ENCODE measurements at places on chromosomes 1 and 21. TPM values are rescaled to one million over a fixed set of nuclear protein-coding genes. Genes with fewer than 3 reads are reported as not detected.
A peak's percentile ranks its signal among the peaks of the same experiment; 100 is the strongest.

GRCh38 chr21:39430457-39430856, 15.1 kb downstream of the LCA5L start:
- no peak for DNase-seq
- H3K27ac ChIP-seq, result no peak overlapping the region
- no peak overlapping the region for H3K4me3 ChIP-seq
- no peaks in the 10 kb centered on the region for H3K27me3 ChIP-seq
- no peaks in the 10 kb centered on the region for H3K4me1 ChIP-seq

GRCh38 chr1:240575981-240576662, 35.8 kb downstream of the GREM2 start:
- no peak overlapping the region for H3K4me3 ChIP-seq
- no peak overlapping the region for H3K27ac ChIP-seq
- H3K36me3 ChIP-seq, result no peaks in the 10 kb centered on the region

DNA sequence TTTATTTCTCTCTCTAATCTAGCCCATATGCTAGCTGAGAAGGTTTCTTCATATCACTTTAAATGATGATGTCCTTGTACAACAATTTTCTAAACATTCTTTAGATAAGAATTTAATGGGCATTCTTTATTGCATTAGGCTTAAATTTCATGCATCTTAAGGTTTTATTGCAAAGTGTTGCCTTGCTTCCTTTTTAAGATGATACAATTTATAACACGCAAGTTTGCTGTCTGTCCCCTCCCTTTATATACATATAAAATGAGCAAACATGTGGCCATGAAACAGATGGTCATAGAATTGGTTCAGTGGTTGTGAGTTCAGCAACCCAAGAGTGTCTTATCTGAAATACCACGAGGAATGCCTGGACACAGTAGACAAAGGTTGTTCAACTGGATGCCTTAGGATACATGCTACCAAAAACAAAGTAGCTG, 12.1 kb downstream of the NBPF3 start:
- H3K4me1 ChIP-seq, result no peaks in the 10 kb centered on the region
- DNase-seq, result no peak
- H3K4me3 ChIP-seq, result no peak overlapping the region
- H3K27ac ChIP-seq, result no peak overlapping the region
- H3K36me3 ChIP-seq, result no peaks in the 10 kb centered on the region

GRCh38 chr21:41537356-41537755, 29.4 kb upstream of the TMPRSS2 start:
- no peaks in the 10 kb centered on the region for H3K27me3 ChIP-seq
- no peak overlapping the region for H3K27ac ChIP-seq
- no peak overlapping the region for H3K4me3 ChIP-seq
- no peaks in the 10 kb centered on the region for H3K4me1 ChIP-seq

GRCh38 chr1:180136331-180136967, 18.2 kb upstream of the QSOX1 start:
- H3K27me3 ChIP-seq, result no peaks in the 10 kb centered on the region
- H3K4me1 ChIP-seq, result no peaks in the 10 kb centered on the region
- no peaks in the 10 kb centered on the region for H3K36me3 ChIP-seq
- no peak for DNase-seq
- H3K4me3 ChIP-seq, result no peak overlapping the region

- no peaks in the 10 kb centered on the region for H3K4me1 ChIP-seq
- no peaks in the 10 kb centered on the region for H3K27me3 ChIP-seq
- no peak overlapping the region for H3K27ac ChIP-seq
- no peaks in the 10 kb centered on the region for H3K36me3 ChIP-seq
These were observed 25.4 kb upstream of the S100A7 start for GRCh38 chr1:153485863-153486262.

GRCh38 chr1:110424699-110425611, 17.5 kb upstream of the LAMTOR5 start:
- H3K4me1 ChIP-seq, result peaks cover 8% of the 10 kb centered on the region
- H3K27ac ChIP-seq, result no peak overlapping the region
- no peaks in the 10 kb centered on the region for H3K36me3 ChIP-seq
- no peak overlapping the region for H3K4me3 ChIP-seq

GRCh38 chr1:196951711-196952394, 8.3 kb downstream of the CFHR2 start:
- H3K36me3 ChIP-seq, result no peaks in the 10 kb centered on the region
- no peak overlapping the region for H3K4me3 ChIP-seq
- DNase-seq, result no peak
- H3K27me3 ChIP-seq, result no peaks in the 10 kb centered on the region

DNA sequence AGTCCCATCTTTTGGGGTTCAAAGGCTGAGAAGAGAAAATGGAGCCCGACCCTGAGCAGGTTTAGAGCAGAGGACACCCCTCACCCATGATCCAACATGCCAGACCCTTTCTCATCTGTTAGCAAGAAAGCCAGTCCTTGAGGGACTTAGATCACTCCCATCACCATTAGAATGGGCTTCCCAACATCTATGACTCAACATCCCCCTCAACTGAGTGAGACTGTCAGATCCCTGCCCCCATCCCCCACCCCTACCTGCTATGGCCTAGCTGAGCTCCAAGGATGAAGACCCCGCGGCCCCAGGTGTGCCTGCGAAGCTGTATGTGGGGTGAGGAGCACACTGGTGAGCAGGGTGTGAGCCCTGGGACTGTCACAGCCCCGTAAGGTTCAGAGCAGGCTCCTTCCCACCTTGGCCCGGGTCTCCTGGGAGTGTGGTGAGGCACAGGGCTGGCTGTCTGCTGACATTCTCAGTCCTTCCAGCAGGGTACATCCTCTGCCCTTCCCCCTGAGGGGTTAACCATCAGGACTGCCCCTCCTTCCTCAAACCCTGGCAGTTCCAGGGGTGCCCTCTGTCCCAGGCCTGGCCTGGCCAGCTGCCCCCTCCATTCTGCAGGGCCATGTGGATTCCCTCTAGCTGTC, 21.4 kb upstream of the BLACAT1 start:
- H3K27me3 ChIP-seq, result no peaks in the 10 kb centered on the region
- H3K4me1 ChIP-seq, result peaks cover 10% of the 10 kb centered on the region
- H3K27ac ChIP-seq, result no peak overlapping the region
- no peaks in the 10 kb centered on the region for H3K36me3 ChIP-seq
- H3K4me3 ChIP-seq, result no peak overlapping the region

GRCh38 chr1:9835758-9836631, 12.2 kb upstream of the CLSTN1 start:
- H3K36me3 ChIP-seq, result no peaks in the 10 kb centered on the region
- no peak overlapping the region for H3K4me3 ChIP-seq
- peak; percentile 52 for DNase-seq
- H3K27ac ChIP-seq, result peak overlapping the region; percentile 16
- H3K27me3 ChIP-seq, result no peaks in the 10 kb centered on the region
- peaks cover 8% of the 10 kb centered on the region for H3K4me1 ChIP-seq

- H3K36me3 ChIP-seq, result no peaks in the 10 kb centered on the region
- no peaks in the 10 kb centered on the region for H3K4me1 ChIP-seq
- no peak overlapping the region for H3K4me3 ChIP-seq
- DNase-seq, result no peak
- H3K27ac ChIP-seq, result no peak overlapping the region
These were observed 61.0 kb upstream of the SPATA6 start for GRCh38 chr1:48532976-48533375.

GRCh38 chr1:50620680-50621329, 197.6 kb upstream of the DMRTA2 start:
- no peak overlapping the region for H3K4me3 ChIP-seq
- no peaks in the 10 kb centered on the region for H3K27me3 ChIP-seq
- H3K36me3 ChIP-seq, result no peaks in the 10 kb centered on the region
- H3K4me1 ChIP-seq, result no peaks in the 10 kb centered on the region
- H3K27ac ChIP-seq, result peak overlapping the region; percentile 74

- peak; percentile 43 for DNase-seq
- H3K27ac ChIP-seq, result no peak overlapping the region
- no peaks in the 10 kb centered on the region for H3K36me3 ChIP-seq
- no peaks in the 10 kb centered on the region for H3K4me1 ChIP-seq
- H3K27me3 ChIP-seq, result no peaks in the 10 kb centered on the region
- no peak overlapping the region for H3K4me3 ChIP-seq
These were observed 17.9 kb upstream of the ZBTB21 start for GRCh38 chr21:42027822-42028765.

DNA sequence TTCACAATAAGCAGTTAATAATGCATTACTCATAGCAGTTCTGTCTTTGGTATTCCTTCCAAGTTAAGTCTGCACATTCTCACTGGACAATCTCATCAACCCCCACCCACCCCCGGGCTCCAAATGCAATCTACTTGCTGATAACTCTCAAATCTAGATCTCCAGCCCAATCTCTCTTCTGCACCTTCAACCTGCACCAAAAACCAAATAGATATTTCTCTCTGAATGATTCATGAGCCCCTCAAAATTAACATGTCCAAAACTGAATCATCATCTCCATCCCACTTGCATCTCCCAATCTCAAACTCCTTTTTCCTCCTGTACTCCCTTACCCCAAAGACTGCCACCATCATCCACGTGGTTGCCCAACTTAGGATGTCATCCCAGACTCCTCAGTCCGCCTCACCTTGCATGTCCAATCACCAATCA, 2.7 kb downstream of the DOCK7 start:
- no peak overlapping the region for H3K4me3 ChIP-seq
- peaks cover 23% of the 10 kb centered on the region for H3K4me1 ChIP-seq
- no peak overlapping the region for H3K27ac ChIP-seq

GRCh38 chr21:34227386-34227852, 136.4 kb upstream of the KCNE2 start:
- no peak for DNase-seq
- H3K27ac ChIP-seq, result no peak overlapping the region
- no peaks in the 10 kb centered on the region for H3K4me1 ChIP-seq
- no peaks in the 10 kb centered on the region for H3K27me3 ChIP-seq

- no peak for DNase-seq
- no peaks in the 10 kb centered on the region for H3K4me1 ChIP-seq
- no peak overlapping the region for H3K27ac ChIP-seq
- H3K4me3 ChIP-seq, result no peak overlapping the region
These were observed 114.3 kb downstream of the GDAP2 start for GRCh38 chr1:117814856-117815797.

- H3K36me3 ChIP-seq, result no peaks in the 10 kb centered on the region
- H3K4me1 ChIP-seq, result no peaks in the 10 kb centered on the region
- no peaks in the 10 kb centered on the region for H3K27me3 ChIP-seq
These were observed 72.0 kb downstream of the VCAM1 start for GRCh38 chr1:100791586-100791985.

DNA sequence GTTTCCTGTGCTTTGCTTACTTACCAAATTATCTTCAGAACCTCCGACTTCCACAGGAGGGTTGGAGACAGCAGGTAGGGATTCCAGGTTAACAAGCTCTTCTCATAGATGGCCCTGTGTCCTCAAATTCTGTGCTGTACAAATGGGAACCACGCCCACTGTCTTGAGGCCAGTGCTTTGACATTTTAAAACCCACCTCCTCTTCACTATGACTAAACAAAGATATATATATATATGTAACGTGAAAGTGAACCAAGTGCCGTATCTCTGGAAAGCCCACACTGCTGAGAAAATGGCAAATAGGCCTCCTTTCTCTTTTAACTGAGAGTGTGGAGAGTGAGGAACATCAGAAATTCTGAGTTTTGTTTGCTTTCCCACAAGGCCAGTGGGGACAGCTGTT, 99.6 kb downstream of the ZBTB18 start:
- H3K36me3 ChIP-seq, result no peaks in the 10 kb centered on the region
- no peaks in the 10 kb centered on the region for H3K4me1 ChIP-seq
- H3K27me3 ChIP-seq, result no peaks in the 10 kb centered on the region
- no peak overlapping the region for H3K27ac ChIP-seq
- no peak for DNase-seq

GRCh38 chr21:36689324-36689723, 9.6 kb upstream of the SIM2 start:
- no peaks in the 10 kb centered on the region for H3K36me3 ChIP-seq
- H3K4me3 ChIP-seq, result no peak overlapping the region
- H3K27me3 ChIP-seq, result peaks cover 12% of the 10 kb centered on the region

DNA sequence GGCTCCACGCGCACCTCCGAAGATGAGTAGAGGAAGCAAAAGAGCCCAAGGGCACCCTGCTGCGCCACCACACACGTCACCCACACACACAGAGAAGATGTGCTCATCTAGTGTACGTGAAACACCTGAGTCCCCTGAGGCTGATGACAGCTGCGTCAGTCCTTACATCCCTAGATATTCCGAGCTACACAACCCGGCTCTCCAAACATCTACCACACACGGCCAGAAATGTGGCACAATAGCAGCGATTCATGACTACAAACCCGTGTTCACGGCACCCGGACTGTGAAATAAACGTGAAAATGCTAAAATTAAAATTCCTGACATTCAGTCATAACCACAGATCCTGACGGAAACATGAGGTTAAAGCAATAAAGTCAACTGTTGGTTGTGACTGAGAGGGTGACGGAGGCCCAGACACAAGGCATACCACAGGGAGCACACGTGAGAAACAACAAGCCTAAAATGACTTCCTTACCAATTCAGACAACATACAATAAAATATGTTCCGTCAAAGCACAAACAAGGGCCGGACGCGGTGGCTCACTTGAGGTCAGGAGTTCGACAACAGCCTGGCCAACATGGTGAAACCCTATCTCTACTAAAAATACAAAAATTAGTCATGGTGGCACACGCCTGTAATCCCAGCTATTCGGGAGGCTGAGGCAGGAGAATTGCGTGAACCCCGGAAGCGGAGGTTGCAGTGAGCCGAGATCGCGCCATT, 7.3 kb downstream of the SSU72 start:
- peaks cover 66% of the 10 kb centered on the region for H3K4me1 ChIP-seq
- H3K36me3 ChIP-seq, result peaks cover 54% of the 10 kb centered on the region
- no peak overlapping the region for H3K4me3 ChIP-seq
- no peak overlapping the region for H3K27ac ChIP-seq

GRCh38 chr1:7263021-7263960, 478.0 kb downstream of the CAMTA1 start:
- no peaks in the 10 kb centered on the region for H3K36me3 ChIP-seq
- no peaks in the 10 kb centered on the region for H3K27me3 ChIP-seq
- no peak for DNase-seq
- no peak overlapping the region for H3K27ac ChIP-seq
- no peak overlapping the region for H3K4me3 ChIP-seq

- no peaks in the 10 kb centered on the region for H3K4me1 ChIP-seq
- H3K27ac ChIP-seq, result no peak overlapping the region
- DNase-seq, result no peak
- H3K27me3 ChIP-seq, result no peaks in the 10 kb centered on the region
- no peak overlapping the region for H3K4me3 ChIP-seq
These were observed 17.3 kb downstream of the POFUT2 start for GRCh38 chr21:45270306-45270821.

DNA sequence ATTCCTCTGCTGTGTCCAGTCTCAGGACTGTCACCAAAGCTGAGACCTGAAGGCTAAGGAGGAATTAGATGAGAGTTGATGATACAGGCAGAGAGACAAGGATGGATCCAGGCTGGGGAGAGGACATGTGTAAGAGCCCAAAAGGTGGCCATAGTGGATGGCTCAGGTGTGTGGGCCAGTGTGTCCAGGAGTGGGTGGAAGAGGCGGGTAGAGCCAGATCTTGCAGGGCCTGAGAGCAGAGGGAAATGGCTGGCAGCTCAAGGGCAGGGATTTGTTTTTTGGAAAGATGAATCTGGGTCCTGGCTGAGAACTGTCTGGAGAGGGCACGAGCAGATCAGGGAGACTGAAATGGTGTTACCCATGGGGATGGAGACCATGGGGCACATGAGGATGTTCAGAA, 38.1 kb downstream of the AZIN2 start:
- H3K27ac ChIP-seq, result no peak overlapping the region
- H3K4me1 ChIP-seq, result no peaks in the 10 kb centered on the region
- H3K27me3 ChIP-seq, result no peaks in the 10 kb centered on the region
- H3K36me3 ChIP-seq, result no peaks in the 10 kb centered on the region

BEND5 gene
- total RNA-seq, result 14.5 TPM

C1orf87 gene
- total RNA-seq, result 26.1 TPM

HEATR1 gene
- 22.8 TPM for total RNA-seq

PYHIN1 gene
- 3.8 TPM for total RNA-seq

SERPINC1 gene
- not detected for total RNA-seq

EDEM3 gene
- 56.2 TPM for total RNA-seq

KCNJ15 gene
- total RNA-seq, result 17.9 TPM

ESRRG gene
- total RNA-seq, result 2.1 TPM

KRTAP7-1 gene
- not detected for total RNA-seq

AIRE gene
- not detected for total RNA-seq

AVPR1B gene
- not detected for total RNA-seq

IGSF3 gene
- 15.1 TPM for total RNA-seq

SPRR4 gene
- total RNA-seq, result not detected

CLCA2 gene
- not detected for total RNA-seq

LHX8 gene
- not detected for total RNA-seq

Measured in upper lobe of left lung (tissue), 6 donors.